ENCODE measurements at places on chromosomes 7 and 10.

- peak; percentile 91 for DNase-seq
Observed at GRCh38 chr10:62083412-62084267, 182.1 kb downstream of the ARID5B start.

DNA sequence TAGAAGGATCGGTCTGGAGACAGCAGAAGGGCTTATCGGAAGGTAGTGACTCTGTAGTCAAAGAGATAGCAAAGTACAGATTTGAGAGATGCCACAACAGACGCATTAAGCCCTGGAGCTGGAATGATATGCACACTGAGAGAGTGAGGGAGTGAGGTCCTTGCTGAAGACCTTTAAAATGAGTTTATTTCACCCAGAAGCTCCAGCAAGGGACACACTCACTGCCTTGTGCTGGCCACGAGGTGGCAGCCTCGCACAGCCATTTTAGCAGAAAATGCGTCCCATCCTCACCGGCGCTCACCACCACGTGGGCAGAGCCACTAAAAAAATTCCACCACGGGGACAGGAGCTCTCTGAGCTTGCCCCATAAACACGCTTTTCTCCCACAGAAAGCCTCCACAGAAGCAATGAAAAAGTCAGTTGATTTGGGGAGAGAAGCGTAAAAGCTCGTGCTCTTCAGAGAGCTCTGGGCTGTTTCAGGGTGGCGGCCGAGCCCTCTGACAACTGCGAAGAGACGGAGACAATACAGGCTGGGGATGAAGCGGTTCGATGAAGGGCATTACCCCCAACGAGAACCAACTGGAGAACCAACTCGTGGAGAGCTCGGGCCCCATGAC is 163.0 kb upstream of the KLF14 start:
- peak; percentile 89 for DNase-seq

DNA sequence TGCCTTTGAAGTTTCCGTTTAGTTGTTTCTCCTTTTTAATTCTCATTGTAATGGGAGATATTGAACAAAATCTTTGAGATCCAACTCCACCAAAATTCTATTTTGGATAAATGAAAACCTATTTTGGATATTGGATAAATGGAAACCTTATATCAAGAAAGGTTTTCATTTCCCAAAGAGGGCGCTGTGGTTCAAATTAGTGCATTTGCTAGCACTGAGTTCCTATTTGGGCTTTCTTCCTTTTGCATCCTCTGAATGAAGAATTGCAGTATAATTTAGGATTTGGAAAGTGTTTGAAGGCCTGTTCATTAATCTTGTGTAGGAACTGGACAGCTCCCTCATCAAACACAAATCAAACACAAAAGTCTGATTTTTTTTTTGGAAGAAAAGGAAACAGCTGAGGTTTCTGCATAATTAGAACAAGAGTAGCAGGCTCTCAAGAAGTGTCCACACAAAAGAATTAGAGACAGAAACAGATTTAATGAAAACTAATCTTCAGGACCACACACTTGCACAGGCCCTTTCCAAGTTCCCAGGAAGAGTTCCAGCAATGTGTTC is 80.8 kb upstream of the KLF14 start:
- DNase-seq = peak; percentile 56

DNA sequence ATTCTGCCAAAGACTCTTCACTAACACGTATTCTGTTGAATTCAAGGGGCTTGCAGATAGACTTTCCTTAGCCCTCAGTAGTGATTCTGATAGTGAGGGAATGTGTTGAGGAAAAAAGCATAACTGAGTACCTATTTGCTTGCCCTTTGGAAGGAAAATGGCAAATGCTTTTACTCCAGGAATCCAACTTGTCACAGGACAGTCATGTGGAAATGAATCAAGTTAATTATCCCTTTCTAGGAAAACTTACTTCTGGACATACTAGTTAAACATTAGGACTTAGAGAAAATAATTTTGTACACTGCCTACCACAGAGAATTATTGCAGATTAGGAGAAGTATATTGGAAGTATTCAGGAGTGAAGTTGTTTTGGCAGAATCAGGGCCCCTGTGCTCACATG is 148.9 kb upstream of the SLC13A1 start:
- no peak for DNase-seq

- DNase-seq = peak; percentile 15
Observed at GRCh38 chr10:82660205-82660604, 785.2 kb downstream of the NRG3 start.

- peak; percentile 39 for DNase-seq
Observed at GRCh38 chr10:69345890-69346474, 67.7 kb downstream of the HK1 start.

DNA sequence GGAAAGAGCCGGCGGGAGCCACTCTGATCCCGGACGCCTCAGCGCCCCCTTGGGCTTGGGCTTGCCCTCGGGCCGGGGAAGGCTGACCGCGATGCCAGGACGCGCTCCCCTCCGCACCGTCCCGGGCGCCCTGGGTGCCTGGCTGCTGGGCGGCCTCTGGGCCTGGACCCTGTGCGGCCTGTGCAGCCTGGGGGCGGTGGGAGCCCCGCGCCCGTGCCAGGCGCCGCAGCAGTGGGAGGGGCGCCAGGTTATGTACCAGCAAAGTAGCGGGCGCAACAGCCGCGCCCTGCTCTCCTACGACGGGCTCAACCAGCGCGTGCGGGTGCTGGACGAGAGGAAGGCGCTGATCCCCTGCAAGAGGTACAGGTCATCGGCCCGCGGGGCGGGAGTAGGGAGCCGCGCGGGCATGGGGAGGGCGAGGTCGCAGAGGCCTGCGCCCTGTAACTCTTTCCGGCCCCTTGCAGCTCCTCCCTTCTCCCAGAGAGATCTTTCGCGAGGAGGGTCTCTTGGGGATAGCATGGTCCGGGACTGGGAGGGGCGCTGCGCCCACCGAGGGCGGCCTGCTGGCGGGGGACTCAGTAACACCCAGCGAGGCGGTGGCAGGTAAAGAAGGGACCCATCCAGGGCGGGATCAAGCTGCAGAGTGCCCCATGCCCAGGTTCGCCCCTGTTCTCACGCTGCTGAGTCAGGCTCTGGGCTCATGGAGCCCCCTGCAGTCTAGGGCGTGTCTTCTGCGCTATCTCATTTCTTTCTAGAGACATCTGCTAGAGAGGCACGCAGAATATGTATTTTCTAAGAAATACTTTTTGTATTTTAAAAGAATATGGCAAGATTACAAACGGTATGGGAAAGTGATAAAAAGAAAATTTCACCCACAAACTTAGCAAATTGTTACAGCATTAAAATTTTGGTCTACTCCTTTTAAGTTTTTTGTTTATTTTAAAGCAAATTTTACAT is 687 bp downstream of the EPDR1 start:
- DNase-seq = peak; percentile 38

GRCh38 chr10:9291081-9291480 is 1236.6 kb downstream of the GATA3 start:
- DNase-seq = no peak

- peak; percentile 26 for DNase-seq
Observed at GRCh38 chr7:141752634-141753033, 11.3 kb upstream of the TAS2R3 start.

- DNase-seq = peak; percentile 24
Observed at GRCh38 chr10:58969576-58969975, 206.9 kb upstream of the PHYHIPL start.
